ENCODE measurements at places on chromosomes 7 and 10.

DNA sequence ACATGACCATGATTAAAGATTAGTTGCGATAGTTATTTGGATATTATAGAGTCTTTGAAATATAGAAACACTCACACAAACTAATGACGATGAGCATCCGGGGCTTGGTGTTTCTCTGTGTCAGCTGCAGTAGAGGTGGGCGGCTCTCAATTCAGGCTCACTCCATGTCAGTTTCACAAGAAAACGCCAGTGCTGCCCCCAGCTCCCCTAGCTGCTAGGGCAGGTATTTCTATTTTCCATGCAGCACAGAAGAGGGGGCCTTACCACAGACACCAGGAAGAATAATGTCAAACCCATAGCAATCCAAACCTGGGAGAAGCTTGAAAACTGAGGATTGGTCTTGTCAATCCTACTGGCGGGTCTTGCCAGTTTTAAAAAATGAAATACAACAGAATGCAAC lies 197.1 kb downstream of the PHTF2 start:
- DNase-seq: no peak

- DNase-seq: no peak
These were observed at the start of gene NKX1-2 for GRCh38 chr10:124450012-124450782. Gene NKX1-2 (minus strand): TSS chr10:124450035. CDS start chr10:124449943, 92 bp downstream.

- DNase-seq: no peak
These were observed 369.0 kb downstream of the PARD3 start for GRCh38 chr10:34446049-34446448.

DNA sequence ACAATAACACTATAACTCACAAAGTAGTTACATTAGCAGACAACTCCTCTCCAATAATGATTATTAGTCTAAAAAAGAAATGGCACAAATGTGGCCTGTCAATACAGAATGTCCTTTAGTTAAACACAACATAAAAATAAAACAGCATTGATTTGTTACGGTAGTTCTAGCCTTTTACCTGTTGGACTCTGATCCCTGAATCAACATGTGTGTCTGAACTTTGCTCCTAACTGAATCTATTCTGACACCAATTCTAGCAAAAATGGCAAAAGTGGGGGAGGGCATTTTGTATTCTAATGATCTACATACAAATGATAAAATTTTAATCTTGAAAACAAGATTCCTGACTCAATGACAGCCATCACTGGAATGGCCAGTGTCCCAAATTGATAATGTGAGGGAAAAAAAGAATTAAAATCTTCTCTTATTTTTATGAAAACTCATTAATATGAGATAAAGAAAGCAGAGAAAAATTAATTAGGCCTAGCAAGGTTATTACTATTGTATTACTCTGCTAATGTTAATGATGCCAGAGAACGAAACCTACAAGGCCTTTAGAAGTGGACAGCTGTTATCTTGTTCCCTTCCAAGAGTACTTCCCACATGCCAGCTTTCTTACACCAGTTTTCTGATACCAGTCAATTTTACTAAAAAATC lies 30.2 kb downstream of the FRA10AC1 start:
- DNase-seq: no peak

DNA sequence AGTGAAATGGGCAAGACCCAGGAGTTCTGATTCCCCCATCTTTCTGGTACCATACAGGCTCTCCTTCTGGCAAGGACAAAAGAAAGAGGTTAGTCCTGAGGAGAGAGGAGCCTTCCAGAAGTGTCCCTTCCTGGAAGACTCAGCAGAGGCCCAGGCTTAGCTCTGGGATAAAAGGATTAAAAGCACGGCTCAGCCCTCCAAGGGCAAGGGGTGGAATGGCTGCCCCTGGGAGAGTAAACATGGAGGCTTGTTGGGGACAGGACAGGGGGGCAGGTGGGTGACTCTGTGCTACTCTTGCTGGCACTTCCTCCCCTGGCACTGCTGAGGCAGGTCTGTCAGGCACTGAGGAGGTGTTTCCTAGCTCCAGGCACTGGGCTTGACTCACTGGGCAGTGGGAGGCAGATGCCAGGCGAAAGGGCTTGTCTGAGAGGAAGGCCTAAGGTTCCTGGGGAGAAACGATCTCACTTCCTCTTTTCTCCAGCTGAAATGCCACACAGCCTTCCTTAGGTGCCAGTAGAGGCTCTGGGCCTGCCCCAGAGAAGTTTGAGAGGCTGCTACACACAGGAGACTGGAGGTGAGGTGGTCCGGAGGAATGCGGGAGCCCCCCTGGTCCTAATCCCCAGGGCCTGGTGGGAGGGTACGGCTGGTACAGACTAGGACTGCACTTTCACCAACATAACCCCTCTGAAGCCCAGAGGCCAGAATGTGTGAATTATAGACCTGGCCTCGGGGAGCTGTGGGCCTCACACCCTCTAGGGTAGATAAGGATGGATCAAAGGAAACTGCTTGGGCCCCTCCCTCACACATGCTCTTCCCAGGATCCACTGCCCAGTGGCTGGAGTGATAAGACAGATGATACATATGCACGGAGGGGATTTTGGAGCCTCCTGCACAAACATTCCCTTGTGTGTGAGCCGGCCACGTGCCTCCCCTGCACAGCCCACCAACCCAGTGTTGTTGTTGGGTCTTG lies 63.2 kb upstream of the PODXL start:
- DNase-seq: no peak

DNA sequence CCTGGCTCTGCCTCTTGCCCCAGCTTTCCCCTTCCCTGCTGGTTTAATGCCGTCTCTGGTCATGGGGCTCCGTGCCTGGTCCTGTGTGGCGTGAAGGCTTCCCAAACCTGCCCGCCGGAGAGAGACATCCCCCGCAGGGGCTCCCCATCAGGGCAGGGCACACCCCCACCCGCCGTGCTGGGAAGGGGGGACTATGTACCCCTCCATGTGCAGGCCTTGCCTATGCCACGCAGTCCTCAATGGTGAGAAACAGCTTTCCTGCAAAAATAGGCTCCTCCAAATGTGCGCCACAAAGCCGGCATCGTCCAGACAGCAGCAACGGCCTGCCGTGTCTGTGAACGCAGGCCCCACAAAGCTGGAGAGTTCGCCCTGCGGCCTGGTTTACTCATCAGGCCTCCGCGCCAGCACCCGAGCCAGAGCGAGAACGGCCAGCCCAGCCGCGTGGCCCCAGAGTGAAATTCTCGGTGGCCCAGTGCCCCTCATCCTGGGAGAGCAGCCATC lies 313.4 kb downstream of the DNAJB6 start:
- no peak for DNase-seq
